ENCODE measurements at places on chromosomes 11 and 22.

- no peak for DNase-seq
Observed at GRCh38 chr22:46033256-46034200, 56.6 kb upstream of the WNT7B start.

- DNase-seq: no peak
Observed at GRCh38 chr11:118443590-118444218, 7.4 kb downstream of the KMT2A start.

DNA sequence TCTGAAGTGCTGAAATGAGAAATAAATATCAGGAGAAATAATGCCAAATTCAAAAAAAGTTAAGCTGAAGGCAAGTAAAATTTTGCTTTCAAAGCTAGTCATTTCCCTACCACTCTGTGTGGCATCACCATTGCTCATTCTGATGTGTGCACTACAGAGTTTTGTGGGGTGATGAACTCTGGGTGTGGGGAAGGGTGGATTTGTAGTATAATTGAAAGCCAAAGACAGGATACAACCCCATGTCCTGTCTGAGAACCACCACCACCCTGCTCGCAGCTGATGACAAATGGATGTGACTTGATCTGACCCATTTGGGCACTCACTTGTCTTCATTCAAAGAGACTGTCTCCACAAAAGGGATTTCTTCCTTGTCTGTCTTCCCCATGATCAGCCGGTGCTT, 19.3 kb upstream of the TMEM9B start:
- DNase-seq: no peak

- no peak for DNase-seq
Observed at GRCh38 chr11:2750101-2750681, 50.4 kb upstream of the KCNQ1OT1 start.
